ENCODE measurements at places on chromosomes 6 and 20.

- DNase-seq: no peak
Measured at GRCh38 chr6:28864326-28864923, 59.4 kb downstream of the TRIM27 start.

DNA sequence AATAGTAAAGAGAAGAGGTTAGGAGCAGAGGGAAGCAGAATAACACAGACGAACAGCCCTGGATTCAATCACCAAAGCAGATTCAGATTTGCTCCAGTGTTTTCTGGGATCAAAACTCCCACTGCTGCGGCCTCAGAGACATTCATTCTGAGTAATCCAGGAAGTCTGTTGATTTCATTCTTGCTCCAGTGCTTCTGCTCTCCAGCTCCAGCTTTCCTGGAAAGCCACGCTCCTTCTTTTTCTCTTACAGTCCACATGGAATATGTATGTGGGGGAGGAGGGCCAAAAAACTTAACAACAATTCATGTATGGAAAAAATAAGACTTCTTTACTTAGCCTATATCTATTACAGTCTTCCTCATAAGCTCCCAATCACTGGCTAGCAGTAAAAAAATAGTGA, 26.4 kb upstream of the UST start:
- DNase-seq: no peak

GRCh38 chr20:32902456-32903420, 44.0 kb downstream of the EFCAB8 start:
- peak; percentile 68 for DNase-seq

- DNase-seq: no peak
Measured at GRCh38 chr6:84967389-84967788, 203.0 kb upstream of the TBX18 start.

DNA sequence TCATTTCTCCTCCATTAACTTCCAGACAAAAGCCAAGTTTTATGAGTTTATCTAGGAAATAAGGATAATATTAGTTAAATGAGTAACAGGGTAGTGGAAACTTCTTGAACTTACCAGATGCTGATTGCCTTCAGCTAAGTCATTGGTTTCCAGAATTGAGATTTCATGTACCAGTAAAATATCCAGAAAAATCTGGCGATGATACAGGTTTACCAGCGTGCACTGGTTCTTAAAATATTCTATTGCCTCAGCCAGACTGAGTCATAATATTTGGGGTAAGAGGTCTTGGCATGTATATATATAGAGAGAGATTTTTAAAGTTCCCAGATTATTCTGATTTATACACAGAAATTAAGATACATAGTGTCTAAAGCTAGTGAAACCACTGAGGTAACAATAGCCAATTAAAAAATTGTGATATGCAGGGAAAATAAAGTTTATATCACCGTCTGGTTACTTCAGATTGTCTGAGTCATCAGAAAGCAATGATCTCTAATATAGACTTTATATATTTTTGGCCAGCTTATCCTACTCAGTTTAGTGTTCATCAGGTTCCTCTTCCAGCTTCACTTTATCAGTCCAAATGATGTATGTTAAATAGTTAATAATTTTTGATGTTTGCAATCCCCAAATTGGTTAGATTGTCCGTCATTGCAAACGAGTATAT, 39.5 kb upstream of the SDHAF4 start:
- DNase-seq: no peak
